Activated CD4-positive, alpha-beta T cell treated with anti-CD3 and anti-CD28 coated beads, Interleukin-2, amount 10 ng/mL, durations not matched to agents 7 days and 5 days (primary cell): ENCODE measurements at places on chromosomes 7 and 10. TPM values are rescaled to one million over a fixed set of nuclear protein-coding genes. Genes with fewer than 3 reads are reported as not detected.

DNA sequence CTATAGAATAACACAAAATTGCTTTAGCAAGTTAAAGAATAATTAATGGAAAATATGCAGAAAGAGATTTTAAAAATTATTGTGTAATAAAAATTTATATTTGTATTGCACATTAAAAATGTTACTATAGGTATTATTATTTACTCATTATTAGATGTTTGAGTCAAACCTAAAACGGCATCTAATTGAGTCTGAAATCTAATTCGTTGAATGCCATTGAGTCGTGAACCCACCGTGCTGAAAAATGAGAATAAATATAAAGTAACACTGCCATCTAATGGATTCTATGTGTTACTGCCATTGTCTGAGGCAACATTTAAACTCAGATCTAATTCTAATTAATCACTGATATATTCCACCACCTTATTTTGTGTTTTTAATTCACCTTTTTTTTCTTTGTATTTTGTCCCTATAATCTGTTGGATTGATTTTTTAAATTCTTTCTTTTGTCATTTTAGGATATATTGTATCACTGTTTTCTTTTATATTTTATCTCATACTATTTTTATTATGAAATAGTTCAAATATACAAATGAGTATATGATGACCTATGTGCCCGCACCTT is 62.2 kb downstream of the SAMD9 start:
- DNase-seq = no peak

- DNase-seq = no peak
Observed at GRCh38 chr10:63197344-63198092, 64.4 kb downstream of the NRBF2 start.

GRCh38 chr7:156897673-156898072 is 4.7 kb upstream of the LMBR1 start:
- no peak for DNase-seq

GRCh38 chr10:28986117-28986792 is 302.6 kb upstream of the LYZL1 start:
- no peak for DNase-seq

DNA sequence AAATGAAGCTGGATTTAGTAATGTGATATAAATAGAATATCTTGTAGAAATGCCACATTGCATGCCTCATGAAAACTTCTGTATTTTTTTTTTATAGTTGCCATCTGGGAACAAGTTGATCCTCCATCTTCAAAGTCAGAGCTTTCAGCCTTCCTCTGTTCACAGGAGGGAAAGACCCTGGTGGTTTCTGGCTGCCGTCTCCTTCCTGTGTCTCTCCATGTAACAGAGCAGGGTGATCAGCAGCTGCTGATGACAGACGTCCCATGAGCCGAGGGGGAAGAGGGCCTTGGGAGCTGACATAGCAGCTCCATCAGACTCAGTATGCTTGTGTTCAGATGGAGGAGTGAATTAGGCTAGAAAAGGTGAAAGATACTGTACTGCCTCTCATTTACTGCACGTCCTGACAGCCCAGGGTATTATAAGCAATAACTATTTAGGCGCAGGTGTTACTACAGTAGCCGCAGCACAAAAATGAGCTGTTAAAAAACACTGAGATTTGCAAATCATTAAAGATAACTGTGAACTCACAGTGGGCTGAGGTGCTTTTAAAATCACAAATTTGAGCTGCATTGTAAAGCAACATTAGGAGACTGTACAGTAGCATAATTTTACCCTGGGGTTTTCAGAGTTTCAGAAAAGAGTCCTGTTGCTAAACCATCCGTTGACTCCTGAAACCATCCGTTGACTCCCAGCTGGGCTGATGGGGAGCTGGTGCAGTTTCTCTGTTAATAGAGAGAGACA is 103.3 kb downstream of the CFAP58 start:
- no peak for DNase-seq

GRCh38 chr7:106824458-106824857 is 40.6 kb upstream of the PIK3CG start:
- DNase-seq = no peak

DNA sequence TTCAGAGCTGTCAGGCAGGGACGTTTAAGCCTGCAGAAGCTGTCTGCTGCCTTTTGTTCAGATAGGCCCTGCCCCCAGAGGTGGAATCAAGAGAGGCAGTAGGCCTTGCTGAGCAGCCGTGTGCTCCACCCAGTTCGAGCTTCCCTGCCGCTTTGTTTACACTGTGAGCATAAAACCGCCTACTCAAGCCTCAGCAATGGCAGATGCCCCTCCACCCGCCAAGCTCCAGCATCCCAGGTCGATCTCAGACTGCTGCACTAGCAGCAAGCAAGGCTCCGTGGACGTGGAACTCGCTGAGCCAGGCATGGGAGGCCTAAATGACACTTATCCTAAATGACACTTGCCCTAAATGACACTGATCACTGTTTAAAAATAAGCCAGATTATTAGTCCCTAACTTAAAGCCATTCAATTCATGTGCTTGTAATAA is 6.8 kb upstream of the ASB15 start:
- no peak for DNase-seq

GRCh38 chr10:72846238-72846637 is 47.3 kb upstream of the OIT3 start:
- DNase-seq = no peak

- DNase-seq = no peak
Observed at GRCh38 chr10:6162589-6163356, 40.0 kb upstream of the PFKFB3 start.

Gene SLC18A2
- not detected for total RNA-seq

Gene GHRHR
- total RNA-seq = not detected

Gene ZNF467
- total RNA-seq = 0.15 TPM

Gene CEP55
- total RNA-seq = 77.5 TPM
